Endothelial cell of umbilical vein (primary cell): ENCODE measurements at places on chromosomes 5 and 9. TPM values are rescaled to one million over a fixed set of nuclear protein-coding genes. Genes with fewer than 3 reads are reported as not detected.

- H3K27ac ChIP-seq: peak overlapping the region; percentile 74
- DNase-seq: peak; percentile 75
- no peak overlapping the region for H3K4me3 ChIP-seq
- no peaks in the 10 kb centered on the region for H3K36me3 ChIP-seq
- H3K27me3 ChIP-seq: no peaks in the 10 kb centered on the region
Measured at GRCh38 chr9:121972501-121972981, 120.6 kb downstream of the TTLL11 start.

DNA sequence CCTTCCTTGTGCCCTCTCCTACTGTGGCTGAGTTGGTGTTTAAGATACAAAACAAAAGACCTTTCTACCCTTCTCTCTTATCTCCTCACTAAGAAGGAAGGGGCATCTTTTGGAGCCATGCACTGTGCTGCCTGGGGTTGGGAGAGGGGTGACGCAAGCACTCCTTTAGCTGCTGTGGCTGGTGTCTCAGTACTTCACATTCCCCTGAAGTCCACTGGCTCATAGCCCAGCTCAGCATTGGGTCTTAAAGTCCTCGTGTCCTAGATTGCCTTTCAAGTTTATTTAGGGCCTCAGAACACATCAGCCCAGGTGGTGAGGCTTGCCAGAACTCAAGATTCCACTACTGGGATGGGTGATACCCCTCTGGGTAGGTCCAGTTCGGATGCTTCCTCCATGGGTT lies 325.9 kb upstream of the CYLC2 start:
- no peak overlapping the region for H3K4me3 ChIP-seq
- no peak overlapping the region for H3K27ac ChIP-seq
- no peaks in the 10 kb centered on the region for H3K36me3 ChIP-seq
- no peaks in the 10 kb centered on the region for H3K4me1 ChIP-seq
- no peak for DNase-seq

The PELO gene
- polyA plus RNA-seq: 7.8 and 8.6 TPM in 2 replicates

The LHX3 gene
- polyA plus RNA-seq: not detected in 2 replicates

DNA sequence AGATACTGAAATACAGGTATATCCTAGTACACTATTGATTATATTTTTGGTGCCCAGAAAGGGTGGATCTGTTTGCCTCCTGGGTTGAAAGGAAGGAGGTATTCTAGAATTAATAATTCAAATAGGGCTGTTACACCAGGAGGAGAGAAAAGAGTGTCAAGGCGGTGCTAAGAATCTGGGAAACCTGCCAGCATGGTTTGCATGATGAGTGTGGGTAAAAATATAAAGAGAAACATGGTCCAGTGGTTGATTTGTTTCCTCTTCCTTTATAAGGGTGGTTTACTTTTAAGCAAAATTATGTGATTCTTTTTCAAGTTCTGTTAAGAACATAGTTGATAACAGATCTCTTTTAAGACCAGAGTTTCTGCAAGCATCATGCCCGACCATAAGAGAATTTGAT lies 69.4 kb upstream of the NFIB start:
- peaks cover 13% of the 10 kb centered on the region for H3K4me1 ChIP-seq
- peak; percentile 64 for DNase-seq
- no peak overlapping the region for H3K4me3 ChIP-seq
- no peak overlapping the region for H3K27ac ChIP-seq

GRCh38 chr5:27612161-27612560 lies 573.8 kb upstream of the CDH9 start:
- H3K27me3 ChIP-seq: no peaks in the 10 kb centered on the region
- no peak overlapping the region for H3K4me3 ChIP-seq
- DNase-seq: no peak
- no peak overlapping the region for H3K27ac ChIP-seq

The DCANP1 gene
- polyA plus RNA-seq: not detected in 2 replicates

DNA sequence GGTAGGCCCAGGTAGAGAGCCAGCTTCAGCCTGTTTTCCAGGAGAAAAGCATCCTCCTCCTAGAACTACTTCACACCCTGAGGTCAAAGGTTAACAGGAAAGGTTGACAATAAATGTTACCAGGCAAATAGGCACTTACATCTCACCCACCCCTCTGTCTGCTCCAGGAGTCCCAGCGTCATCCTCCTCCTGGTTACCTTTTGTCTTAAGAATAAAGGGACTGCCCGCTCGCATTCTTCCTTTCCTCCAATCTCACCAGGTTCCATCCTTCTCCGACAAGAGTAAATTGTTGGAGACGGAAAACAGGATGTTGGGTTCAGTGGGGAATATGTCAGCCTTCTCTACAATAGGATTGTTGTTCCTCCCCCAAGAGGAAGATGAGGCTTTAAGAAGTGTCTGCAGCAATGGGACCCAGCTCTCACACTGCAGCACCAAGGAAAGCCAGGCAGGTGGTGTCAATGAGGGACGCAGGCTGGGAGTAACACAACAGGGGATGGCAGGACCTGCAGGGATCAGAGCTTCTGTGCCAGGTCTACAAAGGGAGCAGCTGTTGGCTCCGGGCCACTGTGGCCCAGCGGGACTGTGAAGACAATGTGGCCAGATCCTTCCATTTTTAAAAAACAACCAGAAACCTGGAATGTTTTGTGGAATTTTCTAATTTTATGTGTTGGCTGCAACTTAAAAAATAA lies 29.0 kb downstream of the FAT2 start:
- no peaks in the 10 kb centered on the region for H3K4me1 ChIP-seq
- H3K4me3 ChIP-seq: no peak overlapping the region
- H3K27me3 ChIP-seq: no peaks in the 10 kb centered on the region
- no peaks in the 10 kb centered on the region for H3K36me3 ChIP-seq
- H3K27ac ChIP-seq: no peak overlapping the region
- no peak for DNase-seq

GRCh38 chr5:130066644-130067043 lies 162.4 kb downstream of the CHSY3 start:
- H3K36me3 ChIP-seq: no peaks in the 10 kb centered on the region
- no peak overlapping the region for H3K4me3 ChIP-seq
- H3K27ac ChIP-seq: no peak overlapping the region
- H3K4me1 ChIP-seq: no peaks in the 10 kb centered on the region

DNA sequence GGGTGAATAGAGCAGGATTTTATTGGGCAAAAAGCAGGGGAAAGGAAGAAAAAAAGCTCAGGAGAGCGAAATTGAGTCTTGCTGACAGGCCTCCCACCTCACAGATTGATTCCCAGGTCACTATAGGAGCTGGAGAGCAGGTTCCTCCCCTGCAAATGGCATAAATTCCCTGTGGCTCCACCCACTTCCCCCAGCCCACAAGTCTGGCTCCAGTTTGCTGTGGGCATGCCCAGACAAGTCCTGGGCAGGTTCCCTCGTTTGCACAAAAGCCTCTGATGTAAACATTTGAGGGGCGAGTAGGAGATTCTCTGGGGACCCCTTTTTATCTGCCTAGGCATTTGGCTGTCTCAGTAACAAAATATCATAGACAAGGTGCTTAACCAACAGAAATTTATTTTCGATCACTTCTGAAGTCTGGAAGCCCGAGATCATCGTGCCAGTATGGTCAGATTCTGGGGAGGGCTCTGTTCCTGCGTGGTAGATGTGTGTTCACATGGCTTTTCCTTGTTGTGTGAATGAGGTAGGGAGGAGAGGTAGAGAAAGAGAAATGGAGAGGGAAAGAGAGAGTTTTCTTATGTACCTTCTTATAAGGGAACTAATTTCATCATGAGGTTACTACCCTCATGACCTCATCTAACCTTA lies 614.5 kb downstream of the MAT2B start:
- H3K27ac ChIP-seq: peak overlapping the region; percentile 33
- no peak overlapping the region for H3K4me3 ChIP-seq
- DNase-seq: peak; percentile 50
- H3K36me3 ChIP-seq: no peaks in the 10 kb centered on the region
- H3K27me3 ChIP-seq: no peaks in the 10 kb centered on the region
- H3K4me1 ChIP-seq: no peaks in the 10 kb centered on the region

DNA sequence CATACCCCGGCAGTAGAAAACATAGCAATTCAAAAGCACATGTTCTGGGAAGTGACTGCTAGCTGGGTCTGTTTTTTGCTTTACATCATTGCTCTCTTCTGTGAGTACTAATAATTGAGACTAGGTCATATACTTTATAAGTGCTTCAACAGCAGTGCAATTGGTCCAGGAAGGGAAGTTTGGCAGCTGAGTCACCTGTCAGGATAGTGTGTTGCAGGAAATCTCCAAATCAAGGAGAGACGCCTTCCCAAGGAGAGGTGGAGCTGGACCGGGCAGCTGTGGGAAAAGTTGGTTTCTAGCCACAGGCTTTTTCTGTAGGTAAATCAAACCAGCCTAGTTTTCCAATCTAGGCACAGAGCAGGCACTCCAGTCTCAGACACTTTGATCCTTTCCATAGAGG lies 330.1 kb downstream of the ENC1 start:
- DNase-seq: no peak
- H3K27me3 ChIP-seq: no peaks in the 10 kb centered on the region
- no peak overlapping the region for H3K27ac ChIP-seq
- no peak overlapping the region for H3K4me3 ChIP-seq

GRCh38 chr5:151006704-151007334 lies 13.6 kb upstream of the GPX3 start:
- no peaks in the 10 kb centered on the region for H3K27me3 ChIP-seq
- no peaks in the 10 kb centered on the region for H3K36me3 ChIP-seq
- no peaks in the 10 kb centered on the region for H3K4me1 ChIP-seq
- no peak for DNase-seq
- H3K27ac ChIP-seq: no peak overlapping the region
- no peak overlapping the region for H3K4me3 ChIP-seq

DNA sequence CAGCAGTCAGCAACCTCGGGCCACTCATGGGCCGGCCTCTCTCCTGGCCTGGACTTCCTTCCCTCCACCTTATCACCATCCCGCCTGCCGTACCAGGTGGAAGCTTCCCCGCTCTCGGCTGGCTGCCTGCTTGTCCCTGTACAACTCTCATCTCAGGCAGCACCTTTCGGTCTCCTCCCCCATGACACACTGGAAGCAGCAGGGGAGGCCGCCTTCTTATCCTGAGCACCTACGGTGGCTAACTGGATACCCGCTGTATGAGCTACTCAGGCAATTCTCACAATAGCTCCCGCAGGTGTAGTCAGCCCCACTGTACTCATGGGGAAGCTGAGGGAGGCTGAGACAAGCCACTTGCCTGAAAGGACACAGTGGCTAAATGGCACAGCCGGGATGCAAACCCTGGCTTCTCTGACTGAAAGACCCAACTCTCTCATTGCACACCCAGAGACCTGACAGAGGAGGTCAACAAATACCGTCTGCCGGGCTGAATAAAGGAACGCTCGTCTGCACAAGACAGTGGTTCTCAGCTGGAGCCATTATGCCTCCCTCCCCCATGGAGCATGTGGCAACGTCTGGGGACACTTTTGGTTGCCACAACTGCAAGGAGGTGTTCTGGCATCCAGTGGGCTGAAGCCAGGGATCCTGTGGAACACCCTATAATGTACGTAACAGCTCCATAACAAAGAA lies 9.6 kb downstream of the STK10 start:
- DNase-seq: no peak
- no peak overlapping the region for H3K4me3 ChIP-seq
- peaks cover 24% of the 10 kb centered on the region for H3K4me1 ChIP-seq
- no peaks in the 10 kb centered on the region for H3K36me3 ChIP-seq
- no peaks in the 10 kb centered on the region for H3K27me3 ChIP-seq

DNA sequence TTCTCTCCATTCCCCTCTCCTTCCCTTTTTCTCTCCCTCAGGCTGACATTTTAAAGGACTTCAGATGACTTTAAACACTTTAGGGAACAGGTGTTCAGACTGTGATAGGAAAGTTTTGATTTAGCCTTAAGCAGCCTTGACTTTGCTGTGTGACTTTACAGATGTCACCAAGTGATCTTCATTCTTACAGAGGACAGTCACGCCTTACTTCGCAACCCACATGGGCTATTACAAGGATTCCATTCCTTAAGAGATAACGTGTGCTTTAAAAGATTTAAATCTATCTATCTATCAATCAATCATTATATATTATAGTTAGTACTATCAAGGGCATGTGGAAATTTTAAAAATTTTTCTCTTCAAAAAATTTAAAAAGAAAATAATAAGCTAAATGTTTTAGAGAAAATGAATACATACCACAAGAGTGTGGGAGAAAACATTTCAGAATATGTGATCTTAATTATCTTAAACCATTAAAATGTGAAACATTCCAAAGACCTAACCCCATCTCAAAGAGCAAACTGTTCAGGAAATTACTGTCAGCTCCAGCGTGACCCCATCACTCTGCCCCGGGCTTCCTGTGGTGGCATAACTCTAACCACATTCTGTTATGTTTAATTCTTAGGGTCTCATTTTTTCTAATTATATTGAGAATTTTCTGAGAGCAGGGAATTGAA lies 530.5 kb downstream of the SEMA5A start:
- no peak overlapping the region for H3K4me3 ChIP-seq
- H3K27me3 ChIP-seq: no peaks in the 10 kb centered on the region
- no peaks in the 10 kb centered on the region for H3K36me3 ChIP-seq
- no peaks in the 10 kb centered on the region for H3K4me1 ChIP-seq
- H3K27ac ChIP-seq: no peak overlapping the region

The NR2F1 gene
- polyA plus RNA-seq: 33.4 and 38.7 TPM in 2 replicates

DNA sequence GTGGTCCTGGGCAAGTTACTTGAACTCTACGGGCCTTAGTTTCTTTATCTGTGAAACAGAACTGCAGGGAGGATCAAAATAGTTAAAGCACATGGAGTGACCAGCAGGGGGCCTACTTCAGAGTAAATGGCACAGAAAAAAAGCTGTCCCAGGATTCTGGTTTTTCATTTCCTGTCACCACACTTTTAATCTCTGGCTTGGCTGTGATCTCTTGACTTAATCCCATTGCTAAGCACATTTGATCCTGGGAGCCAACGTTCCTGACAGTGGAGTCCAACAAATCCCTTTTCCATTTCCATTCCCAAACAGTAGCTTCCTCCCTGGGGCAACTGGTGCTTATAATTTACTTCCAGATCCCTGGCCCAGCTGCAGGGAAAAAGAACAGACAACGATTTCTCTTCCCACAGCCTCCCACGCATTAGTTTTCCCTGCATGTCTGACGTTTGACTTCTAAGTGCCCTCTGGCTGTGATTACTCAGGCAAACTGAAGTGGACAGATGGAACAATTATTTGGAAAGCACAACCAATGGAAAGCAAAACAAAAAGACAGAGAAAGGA lies 136.5 kb upstream of the STK32A start:
- no peaks in the 10 kb centered on the region for H3K4me1 ChIP-seq
- no peak overlapping the region for H3K27ac ChIP-seq
- H3K36me3 ChIP-seq: no peaks in the 10 kb centered on the region
- peak; percentile 23 for DNase-seq
- no peak overlapping the region for H3K4me3 ChIP-seq

The SPINK1 gene
- not detected in 2 replicates for polyA plus RNA-seq
